ENCODE measurements at places on chromosomes 5 and 9. TPM values are rescaled to one million over a fixed set of nuclear protein-coding genes. Genes with fewer than 3 reads are reported as not detected.

- DNase-seq: no peak
Measured at GRCh38 chr5:90050103-90050502, 359.5 kb downstream of the CETN3 start.

DNA sequence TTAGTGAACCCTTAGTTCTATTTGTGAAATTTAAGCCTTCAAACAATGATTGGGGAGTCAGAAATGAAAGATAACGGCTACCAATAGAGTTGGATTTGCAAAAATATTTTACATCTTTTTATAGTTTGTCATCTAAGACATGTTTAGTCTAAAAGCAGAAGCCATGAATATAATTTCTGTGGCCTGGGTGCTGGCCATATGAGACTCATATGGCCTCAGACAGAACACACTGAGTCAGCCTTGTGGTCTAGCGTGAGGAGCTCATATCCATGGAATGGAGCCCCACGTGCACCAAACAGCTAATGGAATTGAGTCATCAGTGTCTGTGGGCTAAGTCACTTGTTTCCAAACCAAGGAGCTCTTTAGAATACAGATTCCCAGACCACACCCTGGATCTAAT is 240.7 kb upstream of the NREP start:
- no peak for DNase-seq

The SLC28A3 gene
- polyA plus RNA-seq: 0.05 TPM

The PPP6C gene
- 41.2 TPM for polyA plus RNA-seq

The NSG2 gene
- polyA plus RNA-seq: not detected

GRCh38 chr5:122561209-122561608 is 213.7 kb upstream of the SNX2 start:
- DNase-seq: no peak

DNA sequence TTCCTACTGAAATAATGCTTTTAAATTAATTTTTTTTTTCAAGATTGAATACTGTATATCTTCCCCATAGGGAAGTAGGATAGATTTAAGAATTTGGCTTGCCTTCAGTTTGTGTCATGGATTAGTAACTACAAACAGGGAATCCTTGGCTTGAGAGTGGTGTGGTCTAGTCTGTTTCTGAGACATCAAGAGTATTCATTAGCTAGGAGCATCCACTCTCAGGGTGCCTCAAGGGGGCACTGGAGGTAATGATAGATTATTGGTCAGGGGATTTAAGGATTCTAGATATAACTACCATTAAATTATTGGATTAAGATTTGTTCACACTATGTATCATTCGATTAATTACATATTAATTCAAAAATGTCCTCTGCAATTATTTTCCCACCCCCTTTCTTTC is 91.8 kb upstream of the TXNDC8 start:
- no peak for DNase-seq

DNA sequence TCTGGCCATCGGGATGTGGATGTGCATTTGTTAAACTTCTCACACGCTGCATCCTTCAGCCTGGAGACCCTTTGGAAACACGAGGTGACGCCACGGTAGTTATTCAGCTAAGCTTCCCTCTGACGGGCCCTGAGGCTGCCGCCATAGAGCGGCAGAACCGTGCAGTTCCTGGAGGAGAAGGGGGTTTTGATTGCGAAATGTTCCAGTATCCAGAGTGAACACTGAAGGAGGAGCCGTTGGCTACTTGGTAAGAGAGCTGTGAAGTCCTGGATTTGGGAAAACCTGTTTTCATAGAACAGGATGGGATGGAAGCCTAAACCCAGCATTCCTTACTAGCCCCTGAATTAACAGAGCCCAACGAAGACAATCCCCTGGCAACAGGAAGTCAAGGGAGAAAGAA is 23.0 kb upstream of the EXOC3 start:
- no peak for DNase-seq

The CHMP5 gene
- 83.8 TPM for polyA plus RNA-seq

DNA sequence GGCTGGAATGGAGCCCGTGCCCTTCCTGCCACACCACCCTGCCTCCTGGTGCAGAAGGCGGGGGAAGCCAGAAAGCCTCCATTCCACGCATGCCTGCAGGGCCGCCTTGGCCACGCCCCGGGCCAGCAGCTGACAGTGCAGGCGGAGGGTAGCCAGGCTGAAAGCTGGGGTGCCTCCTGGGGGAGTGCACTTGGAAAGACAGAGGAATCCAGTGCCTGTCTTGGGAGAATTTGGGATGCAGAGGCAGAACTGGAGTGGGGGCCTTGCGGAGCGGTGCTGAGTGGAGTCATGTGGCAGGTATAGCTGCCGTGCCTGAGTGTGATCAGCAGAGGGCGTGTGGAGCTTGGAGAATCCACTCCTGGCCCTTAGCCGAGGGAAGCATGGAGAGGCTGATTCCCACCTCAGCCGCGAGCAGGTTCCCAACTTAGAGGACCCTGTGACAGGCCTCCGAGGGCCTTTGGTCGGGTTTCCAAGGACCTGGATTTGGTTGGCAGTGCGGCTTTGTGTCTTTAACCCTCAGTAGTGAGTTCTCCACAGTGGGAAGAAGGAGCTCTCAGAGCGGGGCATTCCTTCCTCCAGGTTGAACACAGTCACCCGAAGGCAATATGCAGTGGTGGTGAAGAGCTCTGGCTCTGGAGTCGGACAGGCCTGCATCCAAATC is 9.1 kb upstream of the URM1 start:
- no peak for DNase-seq

GRCh38 chr5:169656125-169656901 is 19.2 kb downstream of the DOCK2 start:
- peak; percentile 79 for DNase-seq

DNA sequence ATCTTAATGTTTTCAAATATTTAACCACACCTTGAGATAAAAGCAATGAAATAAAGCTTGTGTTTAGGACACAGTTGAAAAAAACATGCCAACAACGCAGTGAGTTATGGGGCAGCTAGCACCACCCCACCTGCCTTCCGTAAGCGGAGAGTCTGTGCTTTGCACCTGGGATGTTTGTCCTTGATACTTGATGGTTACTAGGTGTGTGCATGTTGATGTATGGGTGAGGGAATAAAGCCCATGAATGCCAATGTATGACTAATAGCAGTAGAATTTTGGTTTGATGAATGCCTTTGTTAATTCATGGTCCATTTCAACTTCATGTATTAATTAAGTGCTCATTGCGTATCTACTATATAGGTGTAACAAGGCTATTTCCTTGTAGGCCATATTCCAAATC is 74.0 kb downstream of the PCSK5 start:
- no peak for DNase-seq

DNA sequence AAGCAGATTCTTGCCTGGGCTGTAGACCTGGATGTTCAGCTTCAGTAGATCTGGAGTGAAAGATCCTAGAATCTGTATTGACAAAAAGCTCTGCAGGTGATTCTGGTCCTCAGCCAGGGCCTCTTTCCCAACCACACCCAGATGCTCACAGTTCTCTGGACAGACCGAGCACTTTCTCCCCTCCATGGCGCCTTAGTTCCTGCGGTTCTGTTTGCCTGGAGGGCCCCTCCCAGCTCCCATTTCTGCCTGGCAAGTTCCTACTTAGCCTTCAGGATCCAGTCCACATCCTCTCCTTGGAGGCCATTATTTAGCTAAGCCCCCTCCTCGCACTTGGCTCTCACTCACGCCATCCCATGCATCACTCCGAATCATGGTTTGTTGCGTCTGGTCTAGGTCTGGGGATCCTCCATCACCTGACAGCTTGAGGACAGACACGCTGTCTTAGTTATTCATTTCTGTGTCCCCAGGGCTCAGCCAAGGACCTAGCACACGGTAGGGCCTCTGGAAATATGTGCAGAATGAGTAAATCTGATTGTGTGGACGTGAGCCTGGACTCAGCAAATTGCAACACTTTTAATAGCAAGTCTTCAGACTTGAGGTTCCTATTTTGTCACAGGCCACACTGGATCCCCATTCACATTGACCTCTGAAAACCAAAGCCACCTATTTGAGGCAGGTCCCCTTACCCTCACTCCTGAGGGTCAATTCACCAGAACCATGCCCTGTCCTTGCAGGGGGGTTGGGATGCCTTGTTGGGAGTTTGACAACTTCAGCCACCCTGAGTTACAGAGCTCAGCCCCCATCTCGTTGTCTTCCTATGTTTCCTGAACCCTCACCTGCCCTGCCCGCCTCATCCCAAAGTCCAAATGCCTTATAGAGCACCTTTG is 50.7 kb downstream of the COL15A1 start:
- DNase-seq: no peak

- no peak for DNase-seq
Measured at GRCh38 chr5:50691399-50692016, 25.1 kb downstream of the PARP8 start.

DNA sequence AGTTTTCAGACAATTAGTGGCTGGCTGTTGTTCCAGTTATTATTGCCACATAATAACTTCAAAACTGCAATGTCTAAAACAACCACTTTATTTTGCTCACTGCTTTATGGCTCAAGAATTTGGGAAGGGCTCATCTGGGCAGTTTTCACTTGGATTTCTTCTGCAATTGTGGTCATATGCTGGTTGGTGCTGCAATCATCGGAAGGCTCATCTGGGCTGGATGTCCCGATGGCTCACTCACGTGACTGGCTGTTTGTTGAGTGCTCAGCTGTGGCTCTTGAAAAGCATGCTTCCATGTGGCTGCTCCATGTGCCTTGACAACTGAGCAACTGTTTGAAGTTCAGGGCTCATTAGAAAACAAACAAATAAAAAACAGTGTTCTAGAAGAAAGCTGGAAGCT is 1032.5 kb downstream of the DTWD2 start:
- DNase-seq: no peak

The ARHGEF28 gene
- 0.43 TPM for polyA plus RNA-seq

The SLC1A3 gene
- 3.8 TPM for polyA plus RNA-seq

GRCh38 chr9:75197561-75197960 is 109.2 kb downstream of the OSTF1 start:
- DNase-seq: no peak

The LHX3 gene
- polyA plus RNA-seq: not detected

- no peak for DNase-seq
Measured at GRCh38 chr5:114391321-114391720, 29.5 kb downstream of the KCNN2 start.

GRCh38 chr5:171577042-171577758 is 157.8 kb downstream of the FGF18 start:
- DNase-seq: no peak

- DNase-seq: no peak
Measured at GRCh38 chr5:94239266-94239665, 379.1 kb downstream of the KIAA0825 start.

- no peak for DNase-seq
Measured at GRCh38 chr9:126456441-126457174, 130.0 kb downstream of the MVB12B start.

- no peak for DNase-seq
Measured at GRCh38 chr5:140828362-140828737, 590 bp downstream of the PCDHA6 start.

- DNase-seq: no peak
Measured at GRCh38 chr5:180718810-180719453, 20.9 kb downstream of the OR2Y1 start.

The PCDHA2 gene
- polyA plus RNA-seq: not detected

DNA sequence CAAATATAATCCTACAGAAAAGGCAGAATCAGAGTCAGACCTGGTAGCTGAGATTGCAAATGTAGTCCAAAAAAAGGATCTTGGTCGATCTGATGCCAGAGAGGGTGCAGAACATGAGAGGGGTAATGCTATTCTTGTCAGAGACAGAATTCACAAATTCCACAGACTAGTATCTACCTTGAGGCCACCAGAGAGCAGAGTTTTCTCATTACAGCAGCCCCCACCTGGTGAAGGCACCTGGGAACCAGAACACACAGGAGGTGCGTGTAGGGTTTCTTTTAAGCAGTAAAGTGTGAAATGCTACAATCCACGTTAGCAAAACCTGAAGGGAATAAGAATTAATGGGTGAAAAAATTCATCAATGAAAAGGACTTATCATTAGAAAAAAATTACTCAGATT is 145.8 kb downstream of the GIN1 start:
- no peak for DNase-seq

GRCh38 chr5:102283102-102283797 is 12.8 kb downstream of the SLCO4C1 start:
- no peak for DNase-seq

- no peak for DNase-seq
Measured at GRCh38 chr5:153498516-153498915, 8.0 kb downstream of the GRIA1 start.

DNA sequence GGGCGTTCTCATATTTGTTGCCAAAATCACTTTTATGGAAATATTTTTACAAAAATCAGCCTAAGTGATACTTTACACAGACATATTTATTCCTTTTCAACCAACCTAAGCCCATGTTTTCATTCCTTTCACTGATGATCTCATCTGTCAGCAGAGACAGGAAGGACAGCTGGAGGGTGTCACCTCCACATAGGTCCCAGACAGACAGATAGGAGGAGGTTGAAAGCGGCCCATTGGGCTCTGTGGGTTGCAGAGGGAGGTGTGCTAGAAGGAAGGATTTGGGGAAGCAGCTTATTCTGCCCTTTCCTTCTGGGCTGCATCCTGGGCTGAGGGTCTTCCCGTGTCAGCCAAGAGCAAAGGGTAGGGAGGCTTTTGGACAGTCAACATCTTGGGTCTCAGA is 26.0 kb upstream of the SEMA4D start:
- DNase-seq: no peak

The PCDHB2 gene
- polyA plus RNA-seq: 0.08 TPM

GRCh38 chr9:131578731-131579504 is 33.6 kb downstream of the PRRT1B start:
- peak; percentile 16 for DNase-seq

The CARTPT gene
- not detected for polyA plus RNA-seq

GRCh38 chr5:113156271-113156877 is 179.8 kb downstream of the DCP2 start:
- DNase-seq: no peak

The ORM2 gene
- polyA plus RNA-seq: not detected

DNA sequence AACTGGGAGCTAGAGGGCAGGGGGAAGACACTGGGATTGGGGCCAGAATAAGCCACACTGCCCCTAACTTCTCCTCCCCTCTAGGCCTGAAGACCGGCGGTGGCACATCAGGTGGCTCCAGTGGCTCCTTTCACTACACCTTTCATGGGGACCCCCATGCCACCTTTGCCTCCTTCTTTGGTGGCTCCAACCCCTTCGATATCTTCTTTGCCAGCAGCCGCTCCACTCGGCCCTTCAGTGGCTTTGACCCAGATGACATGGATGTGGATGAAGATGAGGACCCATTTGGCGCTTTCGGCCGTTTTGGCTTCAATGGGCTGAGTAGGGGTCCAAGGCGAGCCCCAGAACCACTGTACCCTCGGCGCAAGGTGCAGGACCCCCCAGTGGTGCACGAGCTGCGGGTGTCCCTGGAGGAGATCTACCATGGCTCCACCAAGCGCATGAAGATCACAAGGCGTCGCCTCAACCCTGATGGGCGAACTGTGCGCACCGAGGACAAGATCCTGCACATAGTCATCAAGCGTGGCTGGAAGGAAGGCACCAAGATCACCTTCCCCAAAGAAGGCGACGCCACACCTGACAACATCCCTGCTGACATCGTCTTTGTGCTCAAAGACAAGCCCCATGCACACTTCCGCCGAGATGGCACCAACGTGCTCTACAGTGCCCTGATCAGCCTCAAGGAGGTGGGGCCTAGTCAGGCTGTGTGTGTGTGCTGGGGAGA is 6.8 kb downstream of the DNAJB5 start:
- DNase-seq: no peak

GRCh38 chr5:79872291-79872690 is 118.8 kb downstream of the MTX3 start:
- DNase-seq: no peak

- no peak for DNase-seq
Measured at GRCh38 chr9:115000217-115000639, 69.8 kb upstream of the TNFSF8 start.

- DNase-seq: no peak
Measured at GRCh38 chr9:70531311-70531710, 116.9 kb upstream of the KLF9 start.

- DNase-seq: no peak
Measured at GRCh38 chr9:132143359-132143758, 18.5 kb upstream of the NTNG2 start.

Data from GM12878 (cell line).